ENCODE measurements at places on chromosomes 16 and 17.
A peak's percentile ranks its signal among the peaks of the same experiment; 100 is the strongest.

- DNase-seq = no peak
Observed at GRCh38 chr17:70239391-70239826, 70.1 kb downstream of the KCNJ2 start.

DNA sequence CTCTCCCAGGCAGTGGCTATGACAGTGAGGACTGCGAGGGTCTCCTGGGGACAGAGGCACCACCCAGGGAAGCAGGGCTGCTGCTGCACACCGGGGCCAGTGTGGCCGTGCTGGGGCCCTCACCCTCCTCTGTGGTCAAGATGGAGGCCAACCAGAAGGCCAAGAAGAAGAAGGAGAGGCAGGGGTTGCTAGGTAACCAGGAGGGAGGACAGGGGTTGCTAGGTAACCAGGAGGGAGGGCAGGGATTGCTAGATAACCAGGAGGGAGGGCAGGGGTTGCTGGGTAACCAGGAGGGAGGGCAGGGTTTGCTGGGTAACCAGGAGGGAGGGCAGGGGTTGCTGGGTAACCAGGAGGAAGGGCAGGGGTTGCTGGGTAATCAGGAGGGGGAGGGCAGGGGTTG is 55.2 kb downstream of the ACTG1 start:
- DNase-seq = no peak

DNA sequence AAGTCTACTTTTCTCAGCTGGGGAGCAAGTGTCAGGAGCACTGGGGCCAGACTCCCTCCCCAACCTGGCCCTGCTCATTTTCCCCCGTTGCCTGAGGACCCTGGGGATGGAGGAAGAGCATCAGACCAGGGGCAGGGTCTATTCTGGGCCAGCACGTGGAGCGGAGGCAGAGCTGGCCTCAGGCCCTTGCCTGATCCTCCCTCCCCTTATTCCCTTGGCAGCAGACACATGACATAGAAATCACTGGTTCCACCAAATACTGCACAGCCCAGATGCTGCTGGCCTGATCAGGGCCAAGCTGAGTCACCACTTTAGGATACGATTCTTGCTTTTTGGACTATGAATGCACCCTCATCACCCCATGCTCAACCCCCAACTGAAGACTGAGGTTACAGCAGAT is 15.8 kb upstream of the AGRP start:
- DNase-seq = no peak

DNA sequence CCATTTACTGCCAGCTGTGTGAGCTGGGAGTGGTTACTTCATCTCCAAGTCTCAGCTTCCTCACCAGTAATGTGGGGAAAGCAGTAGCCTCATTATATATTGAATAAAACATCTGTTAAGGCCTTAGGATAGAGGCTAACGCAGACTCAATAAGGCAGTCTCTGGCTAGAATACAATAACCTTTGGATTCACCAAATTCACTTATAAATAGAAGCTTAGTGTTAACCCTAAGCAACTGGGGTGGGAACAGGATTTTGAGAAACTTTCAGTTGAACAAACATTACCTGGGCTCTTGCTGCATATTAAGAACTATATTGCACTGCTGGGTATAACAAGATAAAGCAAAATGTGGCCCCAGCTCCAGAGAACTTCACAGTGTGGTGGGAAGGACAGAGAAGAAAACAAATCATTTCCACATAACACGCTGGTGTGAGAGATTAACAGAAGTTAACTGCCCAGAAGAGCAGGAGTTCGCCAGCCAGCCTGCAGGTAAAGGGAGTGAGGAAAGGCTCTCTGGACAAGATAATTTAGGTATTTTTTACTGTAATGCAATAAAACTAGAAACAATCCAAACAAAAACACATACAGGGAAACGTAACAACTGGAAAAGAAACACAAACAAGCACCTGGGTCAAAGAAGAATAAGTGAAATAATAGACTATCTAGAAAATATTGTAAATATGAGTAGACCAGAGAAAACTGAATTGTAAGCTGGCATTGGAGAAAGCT is 57.0 kb downstream of the USP31 start:
- no peak for DNase-seq

- no peak for DNase-seq
Observed at GRCh38 chr17:5381542-5381941, 37.9 kb downstream of the NUP88 start.

- peak; percentile 71 for DNase-seq
Observed at GRCh38 chr17:13647543-13648021, 45.9 kb upstream of the HS3ST3A1 start.

GRCh38 chr17:17303010-17303846 is at the start of gene NT5M:
NT5M (plus strand) TSS chr17:17303373; CDS start chr17:17303551, 178 bp downstream.
- peak; percentile 40 for DNase-seq

- DNase-seq = no peak
Observed at GRCh38 chr16:72300892-72301291, 128.9 kb upstream of the PMFBP1 start.

DNA sequence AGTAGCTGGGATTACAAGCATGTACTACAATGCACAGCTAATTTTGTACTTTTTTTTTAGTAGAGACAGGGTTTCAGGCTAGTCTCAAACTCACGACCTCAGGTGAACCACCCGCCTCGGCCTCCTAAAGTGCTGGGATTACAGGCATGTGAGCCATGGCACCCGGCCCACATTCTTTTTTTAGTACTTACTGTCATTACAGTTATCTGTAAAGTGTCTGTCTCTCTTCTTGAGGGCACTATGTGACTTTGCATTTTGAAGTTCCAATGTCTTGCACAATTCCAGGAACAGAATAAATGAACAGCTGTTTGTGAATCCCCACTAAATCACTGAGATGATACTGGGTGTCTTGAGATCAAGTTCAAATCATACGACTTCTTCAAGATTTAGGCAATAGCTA is 1540.3 kb downstream of the CDH11 start:
- DNase-seq = no peak

- no peak for DNase-seq
Observed at GRCh38 chr17:11742886-11743285, 144.6 kb downstream of the DNAH9 start.

DNA sequence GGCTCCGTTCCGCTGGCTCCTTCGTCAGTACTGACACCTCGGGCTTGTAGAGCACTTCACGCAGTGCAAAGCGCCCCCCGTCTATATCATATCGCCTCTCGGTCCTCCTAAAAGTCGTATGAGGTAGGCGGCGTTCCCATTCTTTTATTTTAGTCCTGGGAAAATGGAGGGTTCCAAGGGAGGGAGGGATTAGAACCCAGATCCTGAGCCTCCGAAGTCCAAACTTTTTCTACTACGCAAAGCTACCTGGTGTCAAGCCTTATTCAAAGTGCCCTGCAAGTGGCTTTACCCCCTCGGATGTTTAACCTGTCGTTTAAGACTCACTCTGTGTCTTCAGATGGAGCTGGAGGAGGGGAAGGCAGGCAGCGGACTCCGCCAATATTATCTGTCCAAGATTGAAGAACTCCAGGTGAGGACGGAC is 348 bp upstream of the FTSJ3 start:
- no peak for DNase-seq

- DNase-seq = no peak
Observed at GRCh38 chr16:78105517-78105916, 6.1 kb downstream of the WWOX start.

DNA sequence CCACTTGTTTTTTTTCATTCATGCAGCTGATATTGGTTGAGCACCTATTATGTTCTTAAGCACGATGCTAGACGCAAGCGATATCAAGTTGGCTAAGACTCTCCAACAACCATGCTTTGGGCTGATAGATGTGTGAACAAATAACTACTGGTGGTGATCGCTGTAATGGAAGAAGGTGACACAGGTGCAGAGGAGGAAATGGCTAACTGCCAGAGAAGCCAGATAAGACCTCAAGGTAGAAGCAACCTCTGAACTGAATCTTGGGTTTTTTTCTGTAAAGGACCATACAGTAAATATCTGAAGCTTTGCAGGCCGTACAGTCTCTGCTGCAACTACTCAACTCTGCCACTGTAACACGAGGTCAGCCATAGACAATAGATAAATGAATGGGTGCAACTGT is 97.9 kb downstream of the C17orf67 start:
- DNase-seq = no peak

DNA sequence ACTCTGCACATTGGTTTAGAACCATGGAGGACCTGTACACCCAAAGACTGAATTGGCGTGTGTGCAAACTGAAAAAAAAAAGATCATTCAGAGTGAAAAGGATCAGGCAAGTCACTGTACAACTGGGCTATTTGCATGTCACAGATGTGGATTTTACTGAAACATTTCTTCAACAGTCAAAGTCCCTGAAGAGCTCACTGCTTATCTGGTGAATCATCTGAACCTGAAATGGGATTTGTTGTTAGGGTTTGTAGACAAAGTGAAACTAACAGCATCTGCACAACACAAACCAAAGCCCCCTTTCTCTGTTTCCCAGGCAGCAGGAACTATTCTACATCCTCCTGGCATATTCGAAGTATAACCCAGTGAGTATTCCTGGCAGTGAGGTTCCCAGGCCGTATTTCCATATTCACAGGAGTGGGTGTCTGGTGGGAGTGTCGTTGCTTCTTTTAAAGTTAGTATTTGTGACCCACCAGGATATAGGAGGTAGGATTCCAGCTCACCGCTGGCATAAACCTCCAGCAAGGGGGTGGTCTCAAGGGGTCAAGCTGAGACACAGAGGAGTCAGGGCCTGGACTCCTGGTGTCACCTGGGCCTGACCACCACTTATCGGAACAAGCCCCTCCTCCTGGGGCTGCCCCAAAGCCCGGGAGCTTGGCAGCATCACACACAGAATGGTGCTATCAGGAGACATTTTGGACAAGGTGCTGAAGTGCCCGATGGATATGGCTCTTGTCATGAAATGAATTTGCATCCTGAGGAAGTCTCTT is 80.9 kb downstream of the GOSR1 start:
- no peak for DNase-seq

DNA sequence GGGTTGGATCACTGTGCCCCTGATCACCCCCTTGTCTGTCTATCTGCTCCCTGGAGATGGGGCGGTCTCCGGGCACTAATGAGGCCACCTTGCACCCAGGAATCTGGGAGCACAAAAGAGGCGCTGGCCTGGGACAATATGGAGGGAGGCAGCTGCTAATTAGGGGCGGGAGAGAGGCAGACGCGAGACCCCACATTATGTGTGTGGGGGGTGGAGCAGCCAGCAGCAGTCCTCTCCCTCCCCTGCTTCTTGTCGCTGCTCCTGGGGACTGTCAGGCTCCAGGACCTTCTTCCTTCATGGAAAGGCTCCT is 324 bp upstream of the HCRT start:
- no peak for DNase-seq

GRCh38 chr16:50478075-50478772 is 70.0 kb upstream of the NKD1 start:
- no peak for DNase-seq

GRCh38 chr16:14125000-14125681 is 54.0 kb downstream of the MRTFB start:
- DNase-seq = no peak

- peak; percentile 34 for DNase-seq
Observed at GRCh38 chr16:79390481-79391051, 210.0 kb downstream of the MAF start.

- DNase-seq = no peak
Observed at GRCh38 chr16:52920331-52920730, 132.4 kb downstream of the CHD9NB start.

DNA sequence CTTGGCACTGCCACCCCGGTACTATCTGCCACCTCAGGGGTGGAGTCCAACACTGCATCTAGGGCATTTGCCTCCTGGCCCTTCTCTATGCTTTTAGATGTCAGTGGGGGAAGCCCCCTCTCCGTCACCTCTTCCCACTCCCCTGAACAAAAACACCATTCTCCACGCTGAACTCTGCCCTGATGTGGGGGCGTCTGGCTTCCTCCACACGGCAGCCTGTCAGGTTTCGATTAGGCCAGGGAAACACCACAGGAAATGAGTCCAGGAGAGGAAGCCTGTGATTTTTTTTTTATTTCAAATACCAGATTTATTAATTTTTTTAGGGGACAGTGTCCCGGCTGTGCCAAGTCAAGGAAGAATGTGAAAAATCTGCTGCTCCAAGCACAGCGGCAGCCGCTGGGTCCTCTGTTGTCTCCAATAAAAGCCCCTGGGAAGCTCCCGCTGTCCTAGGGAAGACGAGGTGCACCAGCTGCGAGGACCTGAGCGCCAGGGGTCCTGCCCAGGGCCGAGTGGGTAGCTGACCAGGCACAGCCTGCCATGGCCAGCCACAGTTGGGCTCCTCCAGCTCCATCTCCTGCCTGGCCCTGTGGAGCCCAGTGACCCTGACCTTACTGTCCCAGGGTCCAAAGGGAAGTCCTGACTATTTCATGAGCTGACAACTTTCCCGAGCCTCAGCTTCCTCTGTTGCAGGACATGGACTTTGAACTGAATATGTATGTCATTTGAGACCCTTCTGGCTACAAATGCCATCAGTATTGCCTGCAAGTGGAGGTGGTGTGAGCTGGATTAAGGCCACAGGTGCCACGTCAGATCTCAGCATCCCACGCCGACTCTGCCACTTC is 336.7 kb downstream of the FOXL1 start:
- DNase-seq = no peak

DNA sequence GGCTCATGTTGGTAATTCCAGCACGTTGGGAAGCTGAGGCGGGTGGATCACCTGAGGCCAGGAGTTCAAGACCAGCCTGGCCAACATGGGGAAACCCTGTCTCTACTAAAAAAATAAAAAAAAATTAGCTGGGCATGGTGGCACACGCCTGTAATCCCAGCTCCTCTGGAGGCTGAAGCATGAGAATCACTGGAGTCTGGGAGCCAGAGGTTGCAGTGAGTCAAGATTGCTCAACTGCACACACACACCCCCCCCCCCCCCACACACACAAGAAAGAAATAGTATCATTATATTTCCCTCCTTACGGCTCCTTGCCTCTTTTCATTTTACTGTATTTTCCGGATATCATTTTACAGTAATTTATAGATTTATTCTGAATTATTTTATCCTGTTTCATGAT is 963.1 kb upstream of the GOT2 start:
- no peak for DNase-seq

DNA sequence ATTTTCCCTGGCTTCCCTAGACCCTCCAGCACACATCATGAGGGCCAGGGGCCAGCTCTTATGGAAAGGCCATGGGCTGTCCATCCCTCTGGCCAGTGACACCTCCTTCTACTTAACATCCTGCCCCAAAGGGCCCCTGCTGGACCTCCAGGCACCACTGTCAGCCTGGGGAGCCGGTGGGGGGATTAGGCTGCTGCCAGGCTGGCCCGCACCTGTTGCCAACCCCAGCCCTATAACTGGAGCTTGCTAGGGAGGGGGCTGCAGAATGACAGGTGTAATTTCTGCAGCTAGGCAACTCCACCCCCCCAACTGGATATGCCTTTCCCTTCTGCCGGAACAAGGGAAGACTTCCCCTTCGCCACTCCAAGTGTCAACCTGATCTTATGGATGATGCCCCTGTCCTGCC is 12.5 kb downstream of the RARA start:
- DNase-seq = peak; percentile 17

- no peak for DNase-seq
Observed at GRCh38 chr17:61388561-61389356, 10.9 kb upstream of the TBX2 start.

GRCh38 chr17:38703742-38704605 is 1.1 kb upstream of the MLLT6 start:
- peak; percentile 91 for DNase-seq

Data from NCI-H524 (cell line).